ENCODE measurements at places on chromosomes 1 and 21.

- DNase-seq = no peak
These were observed 31.0 kb upstream of the LRRC52 start for GRCh38 chr1:165512816-165513215.

GRCh38 chr1:155938220-155938627 is 3.2 kb upstream of the RXFP4 start:
- peak; percentile 28 for DNase-seq

GRCh38 chr1:112735752-112736151 is 20.6 kb upstream of the PPM1J start:
- no peak for DNase-seq

- peak; percentile 83 for DNase-seq
These were observed 4.8 kb downstream of the FAAP20 start for GRCh38 chr1:2189459-2190425.

DNA sequence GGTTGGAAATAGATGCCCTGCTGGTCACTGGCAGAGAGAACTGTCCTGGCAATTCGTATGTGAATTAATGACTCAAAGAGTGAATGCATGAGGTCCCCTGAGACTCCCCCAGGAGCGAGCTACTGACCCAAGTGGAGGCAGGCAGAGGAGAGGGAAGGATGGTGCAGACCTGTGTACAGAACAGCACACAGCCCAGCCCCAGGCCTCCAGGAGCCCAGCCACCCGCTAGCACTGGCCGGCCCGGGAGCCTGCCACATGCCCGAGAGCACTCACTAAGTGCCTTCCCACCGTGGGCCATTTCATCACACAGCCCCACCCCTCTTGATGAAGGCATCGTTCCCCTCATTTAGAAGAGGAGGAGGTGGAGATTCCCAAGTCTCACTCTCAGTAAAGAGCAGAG is 62.0 kb upstream of the IGSF21 start:
- DNase-seq = no peak

DNA sequence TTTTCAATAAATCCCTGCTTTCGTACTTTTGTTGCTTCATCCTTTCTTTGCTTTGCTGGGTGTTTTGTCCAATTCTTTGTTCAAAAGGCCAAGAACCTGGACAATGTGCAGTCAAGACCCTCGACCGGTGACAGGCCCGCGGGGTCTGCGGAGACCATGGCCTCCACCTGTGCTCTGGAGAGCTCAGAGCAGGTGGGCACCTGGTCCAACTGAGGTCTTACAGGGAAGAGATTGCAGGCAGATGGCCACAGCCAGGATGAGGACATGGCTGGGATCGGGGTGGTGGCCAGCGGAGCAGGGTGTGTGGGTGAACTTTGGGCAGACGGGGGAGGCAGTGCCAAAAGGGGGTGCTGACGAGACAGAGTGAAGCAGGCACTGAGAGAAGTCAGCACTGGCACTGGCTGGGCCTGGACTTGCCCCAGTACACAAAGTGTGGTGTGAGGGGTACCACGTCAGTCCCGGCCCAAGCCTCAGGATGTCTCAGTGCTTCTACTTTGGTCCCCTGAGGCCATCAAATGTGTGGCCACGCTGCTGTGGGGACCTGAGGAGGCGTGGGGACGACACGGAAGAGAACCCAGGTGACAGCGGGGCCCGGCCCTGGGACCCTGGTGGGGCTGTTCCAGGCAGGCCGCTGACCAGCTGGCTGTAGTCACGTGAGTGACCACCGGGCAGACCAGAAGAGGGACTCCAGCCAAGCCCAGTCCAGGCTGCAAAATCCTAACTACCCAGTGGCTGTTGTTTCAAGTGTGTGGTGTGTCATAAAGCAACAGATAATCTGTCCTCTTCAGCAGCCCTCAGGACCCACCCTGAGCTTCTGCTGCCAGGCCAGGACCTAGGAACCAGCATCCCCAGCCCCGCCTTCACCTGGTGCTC is 10.4 kb upstream of the CCDC27 start:
- no peak for DNase-seq

- no peak for DNase-seq
These were observed 118.8 kb upstream of the PBX1 start for GRCh38 chr1:164440232-164440631.

DNA sequence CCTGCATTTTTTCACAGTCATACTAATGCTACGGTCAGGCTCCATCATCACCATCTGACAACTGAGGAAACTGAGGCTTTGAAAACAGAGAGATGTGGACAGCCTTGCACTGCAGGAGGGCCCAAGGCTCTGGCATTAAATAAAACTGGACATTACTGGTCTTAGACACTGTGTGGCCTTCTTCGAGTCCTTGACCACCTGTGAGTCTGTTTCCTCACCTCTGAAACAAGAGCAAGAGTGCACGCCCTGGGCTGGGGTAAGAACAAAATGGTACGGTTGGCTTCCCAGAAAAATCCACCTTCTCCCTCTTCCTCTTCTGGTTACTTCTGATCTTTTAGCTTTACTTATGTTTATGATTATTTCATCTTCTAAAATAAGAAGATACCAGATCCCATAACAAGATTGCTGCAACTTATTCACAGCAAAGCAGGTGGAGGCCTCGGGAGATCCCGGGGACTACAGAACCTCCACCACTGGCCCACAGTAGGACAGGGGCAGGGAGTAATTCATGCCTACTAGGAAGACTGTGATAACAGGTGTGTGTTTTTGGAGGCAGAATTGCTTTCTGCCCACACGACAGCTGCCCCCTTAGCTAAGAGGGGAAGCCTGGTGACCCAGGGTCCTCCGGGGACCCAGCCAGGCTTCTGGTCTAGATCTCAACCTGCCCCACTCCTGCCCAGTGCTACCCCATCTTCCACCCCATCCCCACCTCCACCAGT is 156.4 kb upstream of the EDN2 start:
- DNase-seq = no peak

- no peak for DNase-seq
These were observed 31.2 kb downstream of the PIK3C2B start for GRCh38 chr1:204463125-204464060.

- DNase-seq = no peak
These were observed 15.7 kb upstream of the IGSF21 start for GRCh38 chr1:18091660-18092446.

- DNase-seq = no peak
These were observed 175.9 kb downstream of the LHX8 start for GRCh38 chr1:75310067-75310466.

DNA sequence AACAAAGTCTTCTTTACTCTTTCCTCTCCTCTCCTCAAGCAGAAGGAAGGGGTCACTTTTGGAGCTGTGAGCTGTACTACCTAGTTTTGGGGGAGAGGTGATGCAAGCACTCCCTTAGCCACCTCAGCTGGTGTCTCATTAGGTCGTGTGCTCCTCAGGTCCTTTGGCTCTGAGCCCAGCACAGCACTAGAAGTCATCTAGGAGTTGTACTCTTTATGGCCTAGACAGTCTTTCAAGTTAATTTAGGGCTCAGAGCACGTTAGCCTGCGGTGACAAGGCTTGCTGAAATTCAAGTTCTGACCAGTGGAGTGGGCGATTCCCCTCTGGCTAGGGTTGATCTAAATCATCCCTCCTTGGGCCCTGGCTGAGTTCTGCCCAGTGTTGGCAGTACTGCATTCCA is 48.0 kb upstream of the WDR26 start:
- DNase-seq = no peak

GRCh38 chr1:110719908-110720307 is 45.2 kb upstream of the KCNA3 start:
- DNase-seq = no peak

DNA sequence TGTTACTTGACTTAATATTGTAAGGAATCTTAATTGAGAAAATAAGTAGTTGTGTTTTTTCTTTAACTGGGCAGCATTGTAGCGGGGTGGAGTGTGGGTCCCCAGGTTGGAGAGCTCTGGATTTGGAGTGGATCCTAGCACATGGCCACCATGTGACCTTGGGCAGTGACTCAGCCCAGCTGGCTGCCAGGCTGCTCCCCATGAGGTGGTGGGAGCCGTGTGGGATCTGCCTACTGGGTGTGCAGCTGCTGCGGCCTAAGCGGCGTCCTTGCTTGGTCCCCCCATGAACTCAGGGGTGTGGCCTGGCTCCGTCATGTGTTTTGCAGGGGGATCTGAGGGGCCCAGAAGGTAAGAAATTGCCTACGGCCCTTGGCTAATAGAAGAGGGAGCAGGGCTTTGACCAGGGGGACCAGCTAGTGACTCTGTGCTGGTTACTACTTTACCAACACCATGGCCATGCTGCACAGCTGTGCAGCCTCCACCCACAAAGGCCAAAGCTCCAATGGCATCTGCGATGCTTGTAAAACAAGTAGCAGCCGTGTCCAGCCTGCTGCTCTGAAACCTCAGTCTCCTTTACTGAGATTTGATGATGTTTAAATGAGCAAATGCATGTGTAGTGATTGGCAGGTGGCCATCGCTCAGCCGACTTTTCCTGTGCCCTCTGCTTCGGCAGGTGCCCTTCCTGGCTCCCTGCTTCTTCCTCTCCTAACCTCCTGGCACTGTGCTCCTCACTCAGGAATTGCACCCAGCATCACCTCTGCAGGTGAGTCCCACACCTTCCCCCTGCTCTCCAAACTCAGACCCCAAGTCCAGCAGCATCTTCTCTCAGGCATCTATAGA is 68.3 kb downstream of the ADARB1 start:
- no peak for DNase-seq

- no peak for DNase-seq
These were observed 1271.5 kb upstream of the PRMT6 start for GRCh38 chr1:105785021-105785420.

- no peak for DNase-seq
These were observed 43.0 kb downstream of the PRKAB2 start for GRCh38 chr1:147129116-147129873.

GRCh38 chr1:196515904-196516303 is 92.3 kb downstream of the KCNT2 start:
- no peak for DNase-seq

GRCh38 chr1:171213559-171214454 is 28.7 kb downstream of the FMO2 start:
- no peak for DNase-seq

DNA sequence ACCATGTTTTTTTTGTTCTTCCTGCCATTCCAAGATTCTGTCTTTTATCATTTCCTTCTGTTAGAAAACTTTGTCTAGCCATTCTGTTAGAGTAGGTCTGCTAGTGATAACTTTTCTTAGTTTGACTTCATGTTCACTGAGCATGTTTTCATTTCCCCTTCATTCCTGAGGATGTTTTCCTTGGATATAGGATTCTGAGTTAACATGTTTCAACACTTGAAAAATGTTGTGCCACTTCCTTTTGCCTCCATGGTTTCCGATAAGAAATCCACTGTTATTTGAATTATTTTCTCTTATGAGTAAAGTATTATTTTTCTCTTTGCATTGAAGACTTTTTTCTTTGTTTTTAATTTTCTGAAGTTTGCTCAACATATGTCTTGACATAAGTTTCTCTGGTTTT is 66.7 kb downstream of the ATP1A1 start:
- no peak for DNase-seq

DNA sequence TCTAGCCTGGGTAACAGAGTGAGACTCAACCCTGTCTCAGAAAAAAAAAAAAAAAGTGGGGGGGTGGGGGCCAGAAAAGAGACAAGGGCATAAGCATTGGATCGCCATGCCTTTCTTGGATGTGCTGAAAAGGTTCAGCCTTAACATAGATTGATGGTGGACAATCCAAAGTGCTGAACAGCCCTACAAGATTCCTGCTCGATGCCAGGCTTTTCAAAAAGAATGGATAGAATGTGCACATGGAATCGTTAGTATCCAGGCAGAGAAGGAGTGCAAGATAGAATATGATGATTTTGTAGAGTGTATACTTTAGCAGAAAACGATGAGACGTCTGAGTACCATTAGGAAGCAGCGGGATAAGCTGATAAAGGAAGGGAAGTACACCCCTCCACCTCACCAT is 10.9 kb upstream of the COA7 start:
- no peak for DNase-seq

- no peak for DNase-seq
These were observed 618 bp downstream of the SH3BGR start for GRCh38 chr21:39452207-39452969.

- no peak for DNase-seq
These were observed 298.4 kb downstream of the USP25 start for GRCh38 chr21:16028142-16028541.

DNA sequence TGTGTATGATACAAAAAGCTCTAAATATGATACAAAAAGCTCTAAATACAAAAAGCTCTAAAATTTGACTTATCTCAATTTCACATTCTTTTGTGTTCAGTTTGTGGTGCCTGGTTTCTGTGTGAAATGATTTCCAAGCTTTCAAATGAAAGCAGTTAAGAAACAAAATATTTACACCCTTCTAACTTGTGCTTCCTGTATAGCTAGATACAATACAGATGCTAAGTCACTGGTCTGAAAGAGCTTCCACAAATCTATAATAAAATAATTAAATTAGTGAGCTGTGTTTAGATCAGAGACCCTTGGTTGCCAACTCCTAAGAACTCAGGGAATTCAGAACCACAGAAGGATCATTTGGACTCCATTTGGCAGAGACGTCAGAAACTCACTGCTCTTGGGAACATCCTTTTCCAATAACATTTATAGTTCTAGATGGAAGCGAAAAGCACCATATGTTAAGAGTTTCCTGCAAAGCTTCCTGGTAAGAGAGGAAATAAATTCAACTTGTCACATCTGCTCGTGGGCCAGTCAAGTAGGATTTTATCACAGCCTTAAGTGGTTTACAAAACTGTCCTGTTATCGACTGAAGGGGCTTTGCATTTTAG is 1079.1 kb downstream of the ADGRL2 start:
- no peak for DNase-seq

DNA sequence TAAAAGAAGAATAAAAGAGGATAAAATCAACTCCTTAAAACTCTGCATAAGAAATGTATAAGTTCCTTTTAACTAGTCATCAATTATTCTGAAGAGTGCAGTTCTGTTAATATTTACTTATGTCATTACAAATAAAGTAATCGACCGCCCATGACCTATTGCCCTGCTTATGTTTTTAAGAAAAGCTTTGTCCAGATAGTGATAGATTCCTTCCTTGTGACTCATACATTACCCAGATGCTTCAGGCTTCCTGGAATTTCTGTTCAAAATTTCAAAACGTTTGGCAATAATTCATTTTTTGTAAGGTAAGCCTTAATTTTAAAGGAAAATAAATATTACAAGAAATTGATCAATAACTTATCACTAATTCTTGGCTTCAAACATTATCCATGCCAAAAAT is 918.2 kb upstream of the ADGRL2 start:
- DNase-seq = no peak

GRCh38 chr1:170321113-170321512 is 175.4 kb downstream of the NTMT2 start:
- no peak for DNase-seq

DNA sequence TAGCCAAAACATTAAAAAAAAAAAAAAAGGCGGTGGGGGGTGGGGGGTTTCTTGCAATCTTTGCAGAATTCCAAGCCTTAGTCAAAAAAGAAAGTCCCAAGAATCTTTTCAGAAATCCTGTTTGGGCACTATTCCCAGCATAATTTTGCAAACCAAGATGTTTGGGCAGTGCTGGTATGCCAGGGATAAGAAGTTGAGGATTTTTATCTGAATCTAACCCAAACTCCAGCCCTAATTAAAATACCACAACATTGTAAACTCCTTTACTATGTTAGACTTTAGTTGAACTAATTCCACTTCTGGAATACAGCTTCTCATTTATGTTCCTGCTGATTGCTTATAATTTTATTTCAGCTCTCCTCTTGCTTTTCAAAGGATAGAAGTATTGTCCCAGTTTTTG is 504.1 kb upstream of the ADGRL2 start:
- DNase-seq = no peak
